WTC11 (cell line): ENCODE measurements at places on chromosomes 7 and 10. TPM values are rescaled to one million over a fixed set of nuclear protein-coding genes. Genes with fewer than 3 reads are reported as not detected.

The FZD1 gene
- total RNA-seq: 2.0 TPM in 3 replicates

The CYP2C19 gene
- 0.09 to 0.14 TPM in 2 of 3 replicates, not detected in the other for total RNA-seq

GRCh38 chr7:121608785-121609184, 212.7 kb upstream of the FAM3C start:
- no peak overlapping the region for H3K4me3 ChIP-seq
- H3K27ac ChIP-seq: no peak overlapping the region
- no peaks in the 10 kb centered on the region for H3K27me3 ChIP-seq
- no peaks in the 10 kb centered on the region for H3K36me3 ChIP-seq
- peaks cover 23% of the 10 kb centered on the region for H3K4me1 ChIP-seq

DNA sequence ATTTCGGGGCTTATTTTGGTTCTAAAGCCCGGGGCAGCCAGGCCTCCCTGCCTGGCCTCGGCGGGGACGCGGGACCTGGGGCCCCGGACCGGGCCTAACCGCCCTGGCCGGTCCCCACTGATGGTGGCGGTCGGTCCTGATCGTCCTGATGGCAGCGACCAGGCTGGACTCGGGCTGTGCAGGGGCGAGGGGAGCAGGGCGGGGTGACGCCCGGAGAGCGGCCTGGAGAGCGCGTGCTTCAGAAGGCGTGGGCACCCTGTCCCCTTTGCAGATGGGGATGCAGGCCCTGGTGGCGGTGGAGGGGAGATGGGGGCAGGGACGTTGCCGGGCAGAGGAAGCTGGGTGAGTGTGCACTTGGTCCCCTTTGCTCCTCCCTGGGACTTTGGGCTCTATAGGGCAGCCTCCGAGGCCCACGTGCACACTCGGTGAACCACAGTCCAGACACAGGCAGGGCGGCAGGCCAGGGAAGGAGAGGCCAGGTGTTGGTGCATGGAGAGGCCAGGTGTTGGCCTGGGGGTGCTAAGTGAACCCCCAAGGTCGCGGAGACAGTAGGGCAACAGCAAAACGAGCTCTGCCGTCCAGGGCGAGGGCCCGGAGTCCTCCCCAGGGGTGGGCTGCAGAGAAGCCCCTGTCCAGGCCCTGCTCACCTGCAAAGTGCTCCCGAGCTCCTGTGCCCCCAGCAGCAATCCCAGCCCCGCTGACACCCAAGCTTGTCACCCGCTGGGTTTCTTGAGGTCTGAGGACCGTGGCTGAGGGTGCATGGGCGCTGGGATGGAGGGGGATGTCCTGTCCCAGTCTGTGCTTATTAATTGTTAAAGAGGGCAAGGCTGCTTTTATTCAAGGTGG, 42.4 kb upstream of the FAM20C start:
- DNase-seq: peak; percentile 44
- no peaks in the 10 kb centered on the region for H3K27me3 ChIP-seq
- peaks cover 25% of the 10 kb centered on the region for H3K36me3 ChIP-seq
- peak overlapping the region; percentile 99; the same call in 1 of the 2 replicates for H3K27ac ChIP-seq
- H3K4me3 ChIP-seq: peak overlapping the region; percentile 72

GRCh38 chr7:106893591-106893990, 28.5 kb downstream of the PIK3CG start:
- no peak overlapping the region for H3K27ac ChIP-seq
- H3K4me1 ChIP-seq: peaks cover 13% of the 10 kb centered on the region
- no peak overlapping the region for H3K4me3 ChIP-seq
- no peaks in the 10 kb centered on the region for H3K27me3 ChIP-seq
- no peaks in the 10 kb centered on the region for H3K36me3 ChIP-seq

DNA sequence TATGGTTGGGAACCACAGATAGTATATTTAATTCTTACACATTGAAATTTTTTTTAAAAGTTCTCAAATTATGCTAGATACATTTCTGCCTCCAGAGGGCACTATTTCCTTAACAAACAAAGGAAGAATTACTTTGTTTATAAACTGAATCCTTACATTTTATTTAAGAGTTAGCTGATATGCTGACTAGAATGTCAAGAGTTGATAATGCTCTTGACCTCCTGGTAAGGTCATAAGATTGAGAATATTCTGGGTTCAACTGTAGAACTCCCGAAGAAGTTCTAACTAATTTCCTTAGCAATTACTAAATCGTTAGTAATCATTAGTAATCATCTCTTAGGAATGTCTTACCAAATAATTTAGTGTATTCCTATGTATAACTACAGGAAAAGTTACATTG, 95.3 kb upstream of the CYP26C1 start:
- H3K4me3 ChIP-seq: no peak overlapping the region
- H3K4me1 ChIP-seq: no peaks in the 10 kb centered on the region
- no peaks in the 10 kb centered on the region for H3K36me3 ChIP-seq
- no peak overlapping the region for H3K27ac ChIP-seq

- no peak overlapping the region for H3K27ac ChIP-seq
- H3K4me3 ChIP-seq: no peak overlapping the region
- H3K36me3 ChIP-seq: no peaks in the 10 kb centered on the region
- peaks cover 5% of the 10 kb centered on the region for H3K27me3 ChIP-seq
- H3K4me1 ChIP-seq: peaks cover 19% of the 10 kb centered on the region
Observed at GRCh38 chr10:8187171-8187666, 132.7 kb downstream of the GATA3 start.

The SPDYE1 gene
- total RNA-seq: 0.07 TPM in 1 of 3 replicates, not detected in the others
